Activated CD4-positive, alpha-beta memory T cell treated with anti-CD3 and anti-CD28 coated beads for 36 hours (primary cell): ENCODE measurements at places on chromosomes 7 and 10.

GRCh38 chr7:79652619-79653018 lies 199.2 kb upstream of the MAGI2 start:
- no peaks in the 10 kb centered on the region for H3K36me3 ChIP-seq
- H3K4me3 ChIP-seq = no peak overlapping the region
- no peaks in the 10 kb centered on the region for H3K27me3 ChIP-seq
- no peaks in the 10 kb centered on the region for H3K4me1 ChIP-seq
- no peak overlapping the region for H3K27ac ChIP-seq
- DNase-seq = no peak

GRCh38 chr10:11525503-11525902 lies 85.9 kb downstream of the USP6NL start:
- H3K27ac ChIP-seq = no peak overlapping the region
- no peaks in the 10 kb centered on the region for H3K36me3 ChIP-seq
- DNase-seq = no peak
- no peak overlapping the region for H3K4me3 ChIP-seq
- H3K27me3 ChIP-seq = no peaks in the 10 kb centered on the region

DNA sequence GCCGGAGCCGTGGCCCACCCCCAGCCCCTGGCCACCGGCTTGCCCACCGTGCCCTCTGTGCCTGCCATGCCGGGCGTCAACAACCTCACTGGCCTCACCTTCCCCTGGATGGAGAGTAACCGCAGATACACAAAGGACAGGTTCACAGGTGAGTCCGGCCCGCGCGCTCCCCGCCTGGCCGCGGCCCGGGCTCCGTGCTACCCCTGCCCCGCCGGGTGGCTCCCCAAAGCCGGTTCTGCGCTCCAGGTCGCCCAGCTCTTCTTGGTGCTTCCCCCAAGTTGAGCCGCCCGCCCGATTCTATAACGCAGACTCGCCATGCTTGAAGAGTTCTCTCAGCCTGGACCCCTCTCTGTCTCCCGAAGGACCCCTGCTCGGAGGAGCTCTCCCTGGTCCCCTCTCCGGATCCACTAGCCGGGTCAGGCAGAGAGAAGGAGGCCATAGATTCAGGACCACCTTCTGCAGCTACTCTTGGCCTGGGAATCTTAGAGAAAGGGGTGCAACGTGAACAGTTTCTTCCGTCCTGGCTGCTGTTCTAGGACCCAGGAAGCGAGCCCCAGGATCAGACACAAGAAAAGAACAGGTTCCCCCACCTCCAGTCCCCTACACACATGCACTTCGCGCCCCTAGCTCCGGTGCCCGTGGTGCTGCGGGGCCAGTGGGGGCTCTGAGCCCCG lies 999 bp downstream of the TLX1 start:
- H3K4me1 ChIP-seq = peaks cover 29% of the 10 kb centered on the region
- H3K27me3 ChIP-seq = peaks cover 78% of the 10 kb centered on the region
- H3K27ac ChIP-seq = no peak overlapping the region
- H3K36me3 ChIP-seq = no peaks in the 10 kb centered on the region
- peak overlapping the region; percentile 10 for H3K4me3 ChIP-seq
- DNase-seq = no peak

GRCh38 chr10:114711869-114712250 lies 53.8 kb upstream of the ABLIM1 start:
- H3K36me3 ChIP-seq = no peaks in the 10 kb centered on the region
- no peak overlapping the region for H3K27ac ChIP-seq
- H3K4me1 ChIP-seq = no peaks in the 10 kb centered on the region
- no peak for DNase-seq
- peaks cover 12% of the 10 kb centered on the region for H3K27me3 ChIP-seq

DNA sequence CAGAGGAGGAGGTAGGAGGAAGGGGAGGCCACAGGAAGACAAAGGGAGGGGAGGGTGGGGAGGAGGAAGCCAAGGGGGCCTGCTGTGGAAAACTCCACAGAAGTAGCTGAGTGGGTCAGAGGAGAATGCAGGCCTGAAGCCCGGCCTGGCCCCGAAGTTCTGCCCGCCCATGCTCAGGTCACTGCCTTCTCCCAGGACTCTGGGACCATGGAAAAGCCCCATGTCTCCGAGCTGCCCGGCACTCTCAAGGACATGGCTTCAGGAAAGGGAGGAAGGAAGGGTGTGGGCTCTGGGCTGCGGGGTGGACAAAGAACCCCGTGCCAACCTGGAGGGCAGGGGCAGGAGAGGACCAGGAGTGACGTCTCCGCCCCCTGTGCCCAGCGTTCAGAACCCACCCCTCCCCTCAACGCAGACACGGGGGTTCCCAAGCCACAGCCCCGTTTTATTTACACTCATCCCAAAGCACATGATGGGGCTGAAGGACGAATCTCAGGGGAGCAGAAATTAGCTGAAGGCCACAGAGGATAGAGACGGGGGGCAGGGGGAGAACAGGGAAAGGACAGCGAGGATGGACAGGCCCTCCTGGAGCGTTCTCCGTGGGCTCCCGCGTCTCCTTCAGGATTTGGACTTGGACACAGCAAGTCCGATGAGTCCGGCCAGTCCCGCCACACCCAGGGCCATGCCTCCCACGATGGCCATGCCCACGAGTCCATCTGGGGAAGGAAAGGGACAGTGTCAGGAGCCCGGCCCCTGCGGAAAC lies 1.8 kb upstream of the CLDN15 start:
- H3K27ac ChIP-seq = no peak overlapping the region
- H3K4me1 ChIP-seq = peaks cover 10% of the 10 kb centered on the region
- no peak for DNase-seq
- H3K4me3 ChIP-seq = no peak overlapping the region

- H3K4me3 ChIP-seq = no peak overlapping the region
- H3K27me3 ChIP-seq = peaks cover 5% of the 10 kb centered on the region
- H3K36me3 ChIP-seq = no peaks in the 10 kb centered on the region
- H3K27ac ChIP-seq = no peak overlapping the region
- no peak for DNase-seq
- H3K4me1 ChIP-seq = no peaks in the 10 kb centered on the region
Measured at GRCh38 chr10:34181553-34182300, 633.4 kb downstream of the PARD3 start.

- no peaks in the 10 kb centered on the region for H3K4me1 ChIP-seq
- H3K36me3 ChIP-seq = no peaks in the 10 kb centered on the region
- no peaks in the 10 kb centered on the region for H3K27me3 ChIP-seq
- no peak for DNase-seq
- H3K4me3 ChIP-seq = no peak overlapping the region
- no peak overlapping the region for H3K27ac ChIP-seq
Measured at GRCh38 chr7:80216996-80217842, 82.6 kb downstream of the GNAI1 start.

- H3K27me3 ChIP-seq = peaks cover 2% of the 10 kb centered on the region
- H3K4me3 ChIP-seq = no peak overlapping the region
- no peak overlapping the region for H3K27ac ChIP-seq
- no peaks in the 10 kb centered on the region for H3K4me1 ChIP-seq
Measured at GRCh38 chr10:11906714-11907113, 83.6 kb downstream of the PROSER2 start.

- H3K36me3 ChIP-seq = peaks cover 36% of the 10 kb centered on the region
- no peak for DNase-seq
- no peak overlapping the region for H3K4me3 ChIP-seq
- H3K4me1 ChIP-seq = peaks cover 12% of the 10 kb centered on the region
Measured at GRCh38 chr10:130180416-130180815, 44.2 kb downstream of the GLRX3 start.

GRCh38 chr7:55019191-55019690 lies 424 bp downstream of the EGFR start:
- H3K27me3 ChIP-seq = peaks cover 47% of the 10 kb centered on the region
- no peaks in the 10 kb centered on the region for H3K4me1 ChIP-seq
- no peaks in the 10 kb centered on the region for H3K36me3 ChIP-seq
- H3K4me3 ChIP-seq = no peak overlapping the region
- DNase-seq = no peak

GRCh38 chr10:112565434-112566053 lies 118.5 kb downstream of the VTI1A start:
- no peak for DNase-seq
- H3K27me3 ChIP-seq = no peaks in the 10 kb centered on the region
- H3K4me1 ChIP-seq = no peaks in the 10 kb centered on the region

DNA sequence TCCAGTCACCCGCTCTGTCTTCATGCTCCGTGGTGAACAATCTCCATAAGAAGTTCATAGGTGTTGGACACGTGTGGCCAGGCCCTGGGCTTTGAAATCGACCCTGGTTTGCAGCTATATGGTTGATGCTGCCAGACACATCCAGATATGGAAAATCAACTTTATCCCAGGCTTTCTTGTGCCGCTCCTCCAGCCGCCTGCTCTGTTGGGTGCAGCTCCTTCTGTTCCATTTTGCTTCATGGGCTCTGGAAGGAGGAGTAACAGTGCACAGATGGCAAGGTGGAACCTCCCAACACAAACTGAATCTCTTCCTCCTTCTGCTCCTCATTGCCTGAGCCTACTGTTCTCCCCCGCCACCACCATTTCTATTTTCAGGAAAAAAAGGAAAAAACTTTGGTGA lies 44.7 kb downstream of the THNSL1 start:
- H3K27me3 ChIP-seq = no peaks in the 10 kb centered on the region
- DNase-seq = no peak
- H3K4me1 ChIP-seq = peaks cover 24% of the 10 kb centered on the region
- H3K27ac ChIP-seq = no peak overlapping the region

DNA sequence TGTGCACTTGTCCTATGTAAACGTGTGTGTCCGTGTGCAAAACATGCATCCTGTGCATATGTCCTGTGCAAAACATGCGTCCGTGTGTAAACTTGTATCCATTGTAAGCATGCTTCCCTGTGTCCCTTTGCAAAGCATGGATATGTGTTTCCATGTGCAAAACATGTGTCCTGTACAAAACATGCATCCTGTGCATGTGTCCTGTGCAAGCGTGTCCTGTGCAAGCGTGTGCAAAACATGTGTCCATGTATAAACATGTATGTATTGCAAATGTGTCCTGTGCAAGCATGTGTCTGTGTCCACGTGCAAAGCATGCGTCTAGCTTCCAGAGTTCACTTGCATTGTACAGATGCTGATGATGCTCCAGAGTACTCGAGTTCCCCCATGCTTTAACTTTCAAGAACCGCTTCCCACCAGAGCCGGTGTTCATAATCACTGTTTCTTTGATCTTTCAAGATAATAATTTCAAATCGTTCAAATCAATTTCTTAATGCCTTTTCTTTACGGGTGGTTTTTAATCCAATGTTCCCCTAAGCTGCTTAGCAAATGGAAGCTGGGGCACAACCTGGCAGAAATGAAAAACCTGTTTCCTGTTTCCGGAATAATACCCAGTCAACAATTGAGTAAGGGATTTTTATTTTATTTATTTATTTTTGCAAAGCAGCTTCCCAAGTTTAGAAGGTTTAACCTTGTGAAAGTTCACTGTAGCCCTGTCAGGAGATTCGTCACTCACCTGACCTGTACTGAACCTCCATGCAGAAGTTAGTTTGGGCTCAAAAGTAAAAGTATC lies 641 bp upstream of the ASB13 start:
- DNase-seq = no peak
- no peaks in the 10 kb centered on the region for H3K36me3 ChIP-seq
- peak overlapping the region; percentile 84 for H3K4me3 ChIP-seq
- H3K4me1 ChIP-seq = peaks cover 18% of the 10 kb centered on the region

DNA sequence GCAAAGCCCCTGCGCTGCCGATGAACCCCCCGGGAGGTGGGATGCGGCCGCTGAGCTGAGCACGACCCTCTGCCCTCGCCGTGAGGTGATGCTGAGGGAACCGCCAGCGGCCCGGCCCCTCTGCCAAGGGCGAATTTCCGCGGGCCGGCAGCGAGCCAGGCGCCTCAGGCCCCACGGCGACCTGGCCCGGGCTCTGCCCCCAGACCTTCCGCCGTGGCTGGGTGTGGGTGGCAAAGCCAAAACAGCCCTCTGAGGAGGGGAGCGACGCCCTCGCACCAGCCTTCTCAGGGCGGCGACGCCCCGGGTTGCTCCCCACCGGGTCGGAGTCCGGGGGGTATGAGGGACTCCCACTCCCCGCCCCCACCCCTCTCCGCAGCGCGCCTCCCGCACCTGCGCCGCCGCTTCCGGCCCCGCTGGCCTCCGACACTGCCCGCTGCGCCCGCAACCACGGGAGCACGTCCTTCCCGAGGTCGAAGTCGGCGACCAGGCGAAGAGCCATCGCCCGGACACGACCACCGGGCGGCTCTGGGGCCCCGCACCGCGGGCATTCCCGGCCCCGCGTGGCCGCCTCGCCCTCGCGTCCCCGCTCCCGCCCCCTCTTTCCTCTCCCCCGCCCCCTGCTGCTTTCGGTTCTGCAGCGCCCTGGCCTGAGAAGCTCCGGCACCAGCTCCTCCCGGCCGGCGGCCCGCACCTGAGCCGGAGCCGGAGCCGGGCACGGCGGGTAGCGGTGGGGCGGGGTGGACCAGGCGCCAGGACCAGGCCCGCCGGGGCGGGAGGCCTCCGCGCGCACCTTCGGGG lies at the start of gene GSAP:
GSAP (minus strand) TSS at position 527 of the 798 bp plus-strand sequence; CDS start at position 499, 28 bp downstream.
- peak; percentile 61 for DNase-seq
- peaks cover 32% of the 10 kb centered on the region for H3K4me1 ChIP-seq
- peak within 1 kb of the TSS; percentile 59 for H3K4me3 ChIP-seq
- H3K27me3 ChIP-seq = peaks cover 3% of the 10 kb centered on the region

- H3K4me3 ChIP-seq = no peak overlapping the region
- H3K4me1 ChIP-seq = no peaks in the 10 kb centered on the region
- H3K27ac ChIP-seq = no peak overlapping the region
- H3K27me3 ChIP-seq = peaks cover 8% of the 10 kb centered on the region
- DNase-seq = no peak
Measured at GRCh38 chr7:156515911-156516790, 124.4 kb upstream of the RNF32 start.

GRCh38 chr7:137768366-137768765 lies 78.4 kb downstream of the DGKI start:
- DNase-seq = no peak
- H3K36me3 ChIP-seq = no peaks in the 10 kb centered on the region
- H3K27me3 ChIP-seq = peaks cover 1% of the 10 kb centered on the region
- H3K4me1 ChIP-seq = no peaks in the 10 kb centered on the region
- H3K27ac ChIP-seq = no peak overlapping the region
- H3K4me3 ChIP-seq = no peak overlapping the region

DNA sequence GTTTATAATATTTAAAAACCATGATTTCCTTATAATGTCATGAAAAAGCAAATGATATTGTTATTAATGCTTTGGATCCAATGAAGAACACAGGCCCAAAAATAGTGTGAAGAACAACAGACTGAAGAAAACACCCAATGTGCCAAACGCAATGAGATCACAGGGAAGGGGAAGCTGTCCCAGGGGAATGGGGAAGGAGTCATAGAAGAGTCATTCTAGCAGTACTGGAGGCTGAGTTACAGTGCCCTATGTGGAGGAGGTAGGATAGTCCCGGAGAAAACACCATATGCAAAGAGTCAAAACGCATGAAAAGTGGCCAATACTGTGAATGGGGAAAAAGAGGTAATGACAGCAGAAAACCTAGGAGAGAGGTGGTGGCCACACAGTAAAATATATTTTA lies 50.9 kb downstream of the TPK1 start:
- no peak for DNase-seq
- no peaks in the 10 kb centered on the region for H3K36me3 ChIP-seq
- H3K4me1 ChIP-seq = peaks cover 21% of the 10 kb centered on the region
- H3K27ac ChIP-seq = no peak overlapping the region
- no peaks in the 10 kb centered on the region for H3K27me3 ChIP-seq
- no peak overlapping the region for H3K4me3 ChIP-seq
